Cortex of kidney (tissue), 1 donor: ENCODE measurements at places on chromosomes 12 and 14.

GRCh38 chr14:83347874-83348273 is 1814.2 kb upstream of the SEL1L start:
- DNase-seq, result no peak

DNA sequence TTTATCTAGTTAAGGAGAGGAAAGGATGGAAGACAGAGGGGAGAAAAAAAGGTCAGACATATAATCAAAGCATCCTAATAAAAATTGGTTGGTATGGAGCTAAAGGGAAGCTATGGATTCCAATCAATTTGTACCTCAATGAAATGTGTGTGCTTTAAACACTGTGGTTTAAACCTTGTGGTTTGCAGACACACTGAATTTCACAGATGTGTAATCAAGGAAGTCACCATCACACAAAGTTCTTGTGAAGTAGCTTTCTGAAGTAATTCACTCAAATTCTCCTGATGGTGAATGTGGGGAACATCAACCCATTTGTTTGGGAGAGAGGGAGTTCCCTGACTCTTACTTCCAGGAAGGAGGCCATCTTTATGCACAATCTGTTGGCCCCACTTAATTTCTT is 243.3 kb upstream of the KRR1 start:
- no peak for DNase-seq

DNA sequence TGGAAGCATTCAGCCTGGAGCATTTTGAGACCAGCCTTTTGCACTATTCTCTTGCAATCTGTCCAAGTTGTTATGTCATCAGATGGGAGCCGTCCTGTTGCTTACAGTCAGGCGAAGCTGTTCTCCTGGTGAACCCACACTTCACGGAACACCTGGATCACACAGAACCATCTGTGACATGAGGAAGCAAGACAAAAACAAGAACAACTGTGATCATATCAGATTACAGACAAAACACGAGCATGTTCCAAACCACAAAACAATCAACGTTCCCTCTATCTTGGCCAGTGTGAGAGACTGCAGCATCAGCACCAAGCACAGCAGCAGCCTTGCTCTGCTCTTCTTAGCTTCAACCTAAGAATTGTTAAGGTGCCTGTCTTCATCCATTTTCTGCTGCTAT is 180.5 kb upstream of the SFSWAP start:
- DNase-seq, result no peak

DNA sequence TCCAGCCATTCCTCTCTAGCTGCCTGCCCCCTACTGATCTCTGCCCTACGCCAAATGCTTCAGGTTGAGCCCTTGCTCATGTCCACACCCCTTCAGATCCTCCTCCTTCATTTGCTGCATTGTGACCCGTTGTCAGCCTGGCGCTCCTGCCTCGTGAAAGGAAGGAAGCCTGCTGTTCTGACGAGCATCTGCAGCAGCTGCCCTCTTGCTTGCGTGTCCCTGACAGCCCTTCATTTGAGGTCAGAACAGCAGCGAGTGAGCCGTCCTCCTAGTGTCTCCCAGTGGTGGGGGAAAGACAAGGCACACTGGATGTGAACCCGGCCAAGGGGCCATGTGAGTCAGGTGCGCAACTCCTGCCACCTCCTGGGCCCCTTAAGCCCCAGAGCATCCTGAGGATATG is 3.0 kb upstream of the PIANP start:
- DNase-seq, result no peak

- no peak for DNase-seq
Measured at GRCh38 chr14:102908766-102909455, 13.6 kb upstream of the AMN start.

DNA sequence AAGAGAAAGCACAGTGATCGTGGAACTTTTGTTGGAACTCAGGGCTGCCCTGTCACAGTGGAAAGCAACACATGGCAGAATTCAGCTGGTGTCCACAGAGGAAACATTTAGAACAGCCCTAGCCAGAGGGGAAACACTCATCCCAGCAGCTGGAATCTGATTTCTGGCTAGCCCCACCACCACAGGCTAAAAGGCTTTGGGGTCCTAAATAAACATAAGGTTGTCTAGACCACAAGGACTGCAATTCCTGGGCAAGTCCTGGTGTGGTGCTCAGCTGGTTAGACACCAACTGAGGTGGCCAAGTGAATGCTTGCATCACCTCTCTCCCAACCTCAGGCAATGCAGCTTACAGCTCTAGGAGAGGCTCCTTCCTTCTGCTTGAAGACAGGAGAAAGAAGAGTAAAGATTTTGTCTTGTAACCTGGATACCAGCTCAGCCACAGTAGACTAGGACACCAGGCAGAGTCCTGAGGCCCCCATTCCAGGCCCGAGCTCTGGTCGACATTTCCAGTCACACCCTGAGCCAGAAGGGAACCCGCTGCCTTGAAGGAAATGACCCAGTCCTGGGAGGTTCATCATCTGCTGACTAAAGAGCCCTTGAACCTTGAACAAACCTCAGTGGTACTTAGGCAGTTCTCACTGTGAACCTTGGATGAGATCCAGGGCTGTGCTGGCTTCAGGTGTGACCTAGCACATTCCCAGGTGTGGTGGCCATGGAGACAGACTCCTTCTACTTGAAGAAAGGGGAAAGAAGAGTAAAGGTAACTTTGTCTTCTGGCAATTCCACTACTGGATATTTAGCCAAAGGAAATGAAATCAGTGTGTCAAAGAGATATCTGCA is 85.4 kb upstream of the PLXNC1 start:
- no peak for DNase-seq

DNA sequence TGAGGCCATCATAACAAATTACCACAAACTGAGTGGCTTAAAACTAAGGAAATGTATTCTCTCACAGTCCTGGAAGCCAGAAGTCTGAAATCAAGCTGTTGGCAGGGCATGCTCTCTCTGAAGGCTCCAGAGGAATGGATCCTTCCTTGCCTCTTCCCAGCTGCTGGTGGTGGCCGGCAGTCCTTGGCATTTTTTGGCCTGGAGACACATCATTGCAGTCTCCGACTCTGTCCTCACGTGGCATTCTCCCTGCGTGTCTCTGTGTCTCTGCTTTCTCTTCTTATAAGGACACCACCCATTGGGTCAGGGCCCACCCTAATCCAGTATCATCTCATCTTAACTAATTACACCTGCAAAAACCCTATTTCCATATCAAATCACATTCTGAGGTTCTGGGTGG is 206.1 kb downstream of the SLC41A2 start:
- no peak for DNase-seq

DNA sequence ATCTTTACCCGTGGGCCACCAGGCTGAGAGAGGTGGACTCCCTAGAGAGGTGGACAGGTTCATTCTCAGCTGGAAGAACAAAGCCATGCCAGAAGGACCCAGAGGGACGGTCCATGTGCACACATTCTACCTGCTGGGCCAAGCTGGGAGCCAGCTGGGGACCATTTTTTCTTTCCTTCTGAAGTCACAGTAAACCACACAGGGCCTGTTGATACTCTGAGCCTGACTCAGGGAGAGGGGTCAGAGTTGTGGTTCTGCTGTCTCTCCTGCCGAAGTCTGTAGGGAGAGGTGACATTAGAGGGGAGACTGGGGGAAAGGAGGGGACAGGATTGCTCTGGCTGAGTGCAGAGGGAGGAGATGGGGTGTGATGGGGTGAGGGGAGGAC is 148.6 kb downstream of the TSPAN9 start:
- no peak for DNase-seq

DNA sequence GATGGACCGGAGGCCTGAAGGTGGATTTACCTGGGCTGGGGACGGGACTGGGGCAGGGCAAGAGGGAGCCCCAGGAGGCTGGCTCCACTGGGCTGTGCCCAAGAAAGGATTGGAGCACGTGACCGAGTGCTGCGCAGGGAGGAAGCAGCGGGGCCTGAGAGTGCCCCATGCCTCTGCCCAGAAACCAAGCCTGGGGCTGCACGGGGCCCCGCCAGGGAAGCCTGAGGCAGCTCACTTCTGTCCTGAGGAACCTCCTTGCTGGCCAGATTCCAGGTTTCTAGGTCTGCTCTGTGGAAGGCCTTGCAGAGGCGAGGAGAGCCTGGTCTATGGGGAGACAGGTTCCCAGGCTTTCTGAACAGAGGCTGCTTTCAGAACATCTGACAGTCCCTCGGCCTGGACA is 10.4 kb downstream of the NGB start:
- DNase-seq, result no peak
